Esophagus squamous epithelium (tissue), 5 donors: ENCODE measurements at places on chromosomes 7 and 10. TPM values are rescaled to one million over a fixed set of nuclear protein-coding genes. Genes with fewer than 3 reads are reported as not detected.

DNA sequence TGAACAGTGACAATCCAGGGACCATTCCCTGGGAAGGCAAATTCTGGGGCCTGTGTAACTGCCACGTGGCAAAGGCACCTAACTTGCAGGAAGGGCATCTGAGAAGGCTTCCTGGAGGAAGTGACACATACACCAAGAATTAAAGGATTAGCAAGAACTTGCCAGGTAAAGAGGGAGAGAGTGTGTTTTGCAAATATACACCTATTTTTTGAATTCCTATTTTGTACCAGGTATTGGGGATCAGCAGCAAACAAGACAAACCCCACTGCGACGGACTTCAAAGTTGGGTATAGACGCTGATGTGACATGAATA is 206.5 kb upstream of the ZMIZ1 start:
- DNase-seq = no peak

DNA sequence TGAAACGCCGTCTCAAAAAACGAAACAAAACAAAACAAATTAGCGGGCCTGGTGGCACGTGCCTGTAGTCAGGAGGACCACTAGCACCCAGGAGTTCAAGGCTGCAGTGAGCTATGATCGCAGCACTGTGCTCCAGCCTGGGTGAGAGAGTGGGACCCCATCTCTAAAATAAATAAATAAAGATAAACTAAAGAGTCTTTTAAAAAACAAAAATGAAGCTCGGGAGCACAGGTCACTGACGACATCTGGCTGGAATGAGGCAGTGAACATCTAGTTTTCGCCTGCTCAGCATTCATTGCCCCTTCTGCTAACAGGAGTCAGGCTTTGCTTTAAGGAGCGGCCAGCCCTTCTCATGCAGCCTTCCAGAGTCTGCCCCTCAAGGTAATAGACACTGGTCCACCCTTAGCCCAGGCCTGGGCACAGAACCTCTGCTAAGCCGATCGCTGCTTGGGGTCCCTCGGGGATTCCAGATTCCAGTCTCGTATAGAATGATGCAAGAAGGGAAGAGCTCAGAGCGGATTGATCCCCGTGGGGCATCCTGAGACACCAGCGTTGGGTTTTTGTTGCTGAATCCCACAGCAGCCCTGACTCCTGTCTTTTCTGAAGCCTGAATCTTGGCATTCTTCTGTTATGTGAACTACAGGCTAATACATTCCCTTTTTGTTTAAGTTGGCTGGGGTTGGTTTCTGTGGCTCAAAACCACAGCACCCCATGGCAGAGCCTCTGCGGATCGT is 14.2 kb upstream of the FOXK1 start:
- DNase-seq = no peak

Gene ZNF727
- 0.29 TPM for total RNA-seq

Gene NME8
- total RNA-seq = not detected

DNA sequence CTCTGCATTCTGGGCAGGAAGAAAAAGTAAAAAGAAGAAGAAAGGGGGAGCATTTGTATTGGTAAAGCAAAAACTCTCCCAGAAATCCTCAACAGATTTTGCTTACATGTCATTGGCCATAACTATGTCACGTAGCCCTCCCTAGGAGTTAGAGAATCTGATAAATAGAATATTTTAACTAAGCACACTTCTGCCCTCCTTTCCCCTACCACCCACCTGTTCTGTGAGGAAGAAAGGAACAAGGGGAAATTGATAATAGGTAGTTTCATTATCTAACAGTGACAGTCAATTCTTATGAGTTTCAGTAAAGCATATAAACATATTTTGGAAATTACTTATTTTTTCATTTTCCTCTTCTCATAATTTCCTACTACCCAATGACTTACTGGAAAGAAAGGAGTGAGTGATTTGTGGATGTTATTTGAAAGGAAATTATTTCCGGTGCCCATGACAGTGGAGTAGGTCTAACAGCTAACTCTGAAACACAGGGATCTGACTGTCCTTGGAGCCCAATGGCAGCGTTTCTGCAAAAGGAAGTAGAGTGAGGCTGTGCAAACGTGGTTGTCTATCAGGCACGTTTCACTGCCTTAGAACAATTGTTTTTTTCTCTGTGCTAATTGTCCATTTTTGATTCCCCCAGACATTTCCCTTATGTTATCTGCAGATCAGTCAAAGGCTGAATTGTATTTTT is 128.6 kb upstream of the MDFIC start:
- DNase-seq = no peak

GRCh38 chr10:23870651-23871610 is 338.0 kb upstream of the KIAA1217 start:
- DNase-seq = no peak

DNA sequence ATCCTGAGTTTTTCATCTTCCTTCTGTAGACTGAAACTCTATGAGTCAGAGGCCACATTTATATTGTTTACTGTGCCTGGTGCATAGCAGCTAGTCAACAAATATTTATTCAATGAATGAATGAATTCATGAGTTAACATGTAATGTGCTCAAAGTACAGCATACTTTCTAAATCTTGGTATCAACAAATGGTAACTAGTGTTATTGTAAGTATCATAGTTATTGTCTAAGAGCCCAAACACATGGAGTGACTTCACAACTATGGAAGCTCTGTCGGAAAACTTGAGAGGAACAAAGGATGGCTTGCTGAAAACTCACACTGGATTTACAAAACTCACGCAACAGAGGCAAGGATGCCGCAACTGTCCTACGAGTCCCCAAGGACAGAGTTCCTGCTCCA is 35.9 kb downstream of the DENND2A start:
- no peak for DNase-seq

Gene UTF1
- total RNA-seq = not detected

DNA sequence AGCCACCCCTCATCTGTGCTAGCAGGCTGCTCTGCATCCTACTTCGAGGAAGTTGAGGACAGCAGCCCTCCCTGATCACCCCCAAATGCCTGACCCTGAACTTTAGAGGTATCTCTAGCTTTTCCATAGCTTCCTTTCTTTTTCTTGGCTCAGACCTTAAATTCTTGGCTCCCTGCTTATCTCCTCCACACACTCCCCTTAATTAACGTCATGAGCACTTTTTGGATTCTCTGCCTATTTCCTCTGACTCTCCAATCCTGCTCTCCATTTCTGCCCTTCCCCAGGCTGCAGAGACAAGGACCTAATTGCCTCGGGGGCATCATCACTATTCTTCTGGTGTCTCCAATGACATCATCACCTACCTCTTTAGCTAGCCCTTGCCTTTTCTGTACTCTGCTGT is 40.8 kb upstream of the SEC61G start:
- no peak for DNase-seq

DNA sequence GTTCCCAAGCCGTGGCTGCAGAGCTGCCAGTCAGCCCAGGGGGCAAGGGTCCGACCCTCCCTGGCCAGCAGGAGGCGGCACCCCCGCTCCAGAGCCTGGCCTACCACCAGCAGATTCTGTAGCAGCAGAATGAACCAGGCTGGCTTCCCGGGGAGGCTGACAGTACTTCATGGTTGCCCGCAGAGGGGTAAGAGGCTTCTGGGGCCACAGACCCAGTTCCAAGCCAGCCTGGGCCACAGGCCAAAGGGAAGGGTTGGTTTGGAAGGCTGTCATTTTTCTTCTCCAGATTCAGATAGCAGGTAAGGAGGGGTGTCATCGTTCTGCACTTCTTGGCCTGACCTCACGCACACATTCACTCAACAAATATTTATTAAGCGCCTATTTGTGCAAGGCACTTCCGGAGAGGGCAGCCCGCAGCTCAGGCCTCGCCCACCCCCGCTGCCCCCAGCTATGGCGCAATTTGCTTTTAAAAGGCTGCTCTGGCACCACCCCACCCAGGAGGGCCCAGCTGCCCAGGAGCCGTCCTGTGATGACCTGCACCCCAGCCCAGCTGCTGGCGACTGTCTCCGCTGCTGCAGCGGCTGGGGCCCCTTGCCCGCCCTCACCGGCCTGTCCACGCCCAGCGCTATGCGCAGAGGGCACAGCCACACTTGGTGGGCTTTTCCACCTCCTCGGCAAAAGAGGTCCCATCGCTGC is 168.5 kb downstream of the LCOR start:
- DNase-seq = no peak

Gene RAPGEF5
- total RNA-seq = 50.5 TPM

GRCh38 chr10:74223755-74224529 is 72.9 kb downstream of the ADK start:
- no peak for DNase-seq

- DNase-seq = no peak
Measured at GRCh38 chr10:71088054-71088453, 124.3 kb upstream of the UNC5B start.

Gene COL13A1
- 3.8 TPM for total RNA-seq

Gene PTPRZ1
- 58.4 TPM for total RNA-seq

- no peak for DNase-seq
Measured at GRCh38 chr10:95741807-95742467, 14.0 kb upstream of the ENTPD1 start.

Gene FKBP9
- total RNA-seq = 82.6 TPM

Gene SUMF2
- 77.3 TPM for total RNA-seq
